LoVo (cell line): ENCODE measurements at places on chromosomes 2 and 18.
A peak's percentile ranks its signal among the peaks of the same experiment; 100 is the strongest.

- no peak for DNase-seq
Observed at GRCh38 chr2:106805716-106806115, 80.3 kb downstream of the ST6GAL2 start.

DNA sequence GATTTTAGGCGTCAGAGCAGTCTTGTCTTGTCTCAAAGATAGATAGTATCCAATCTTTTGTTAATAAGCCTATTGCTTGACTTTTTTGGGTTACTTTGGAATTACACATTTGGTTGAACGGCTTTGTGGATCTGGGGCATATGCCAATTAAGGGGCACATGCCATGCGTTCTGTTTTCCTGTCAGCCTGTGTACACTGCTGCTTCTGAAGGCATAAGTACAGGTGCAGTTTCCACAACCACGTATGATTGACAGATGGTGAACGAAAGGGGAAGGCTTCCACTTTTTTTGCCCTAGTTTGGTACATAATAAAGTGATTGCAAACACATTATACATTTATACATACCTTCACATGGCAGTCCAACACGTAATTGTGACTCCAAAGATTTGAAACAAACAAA is 102.3 kb downstream of the RAPH1 start:
- DNase-seq: no peak

DNA sequence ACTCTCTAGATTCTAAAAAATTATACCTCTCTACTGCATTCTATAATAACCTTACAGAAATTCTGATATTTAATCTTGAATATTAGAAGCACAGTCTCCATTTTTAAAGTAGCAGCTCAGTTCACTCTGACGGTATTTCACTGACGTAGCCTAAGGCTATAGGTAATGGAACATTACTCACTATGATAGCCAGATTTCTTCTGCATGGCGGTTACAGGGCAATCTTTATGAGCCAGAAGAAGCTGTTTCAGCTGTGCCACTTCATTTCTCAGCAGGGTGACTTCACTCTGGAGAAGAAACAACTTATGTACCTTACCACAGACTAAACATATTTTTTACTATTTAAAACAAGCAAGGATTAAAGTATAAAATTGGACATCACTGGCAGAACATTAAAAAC is 75.3 kb upstream of the CHN1 start:
- DNase-seq: no peak

DNA sequence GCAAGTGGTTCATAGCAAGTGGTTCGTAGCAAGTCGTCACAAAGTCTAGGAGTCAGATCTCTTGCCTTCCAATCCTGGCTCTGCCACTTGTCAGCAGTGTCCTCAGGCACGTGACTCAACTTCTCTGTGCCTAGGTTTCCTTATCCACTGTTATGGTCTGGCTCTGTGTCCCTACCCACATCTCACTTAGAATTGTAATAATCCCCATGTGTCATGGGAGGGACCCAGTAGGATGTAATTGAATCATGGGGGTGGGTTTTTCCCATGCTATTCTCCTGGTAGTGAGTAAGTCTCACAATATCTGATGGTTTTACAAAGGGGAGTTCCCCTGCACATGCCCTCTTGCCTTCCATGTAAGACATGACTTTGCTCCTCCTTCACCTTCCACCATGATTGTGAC is 51.8 kb upstream of the AP1S3 start:
- DNase-seq: no peak

DNA sequence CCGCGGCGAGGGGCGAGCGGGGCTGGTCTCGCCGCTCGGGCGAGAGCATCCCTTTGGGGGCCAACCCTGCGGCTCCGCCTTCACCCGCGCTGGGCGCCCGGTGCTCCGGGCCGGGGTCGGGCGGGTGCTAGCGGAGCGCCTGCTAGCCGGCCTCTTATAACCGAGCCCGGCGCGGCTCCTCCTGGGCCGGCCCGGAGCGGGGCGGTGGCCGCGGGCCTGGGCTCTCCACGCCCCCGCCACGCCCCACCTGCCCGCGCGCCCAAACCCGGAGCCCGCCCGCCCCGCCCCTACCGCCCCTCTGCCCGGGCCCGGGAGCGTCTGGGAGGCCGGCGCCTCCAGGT is at the start of gene FOXI3:
TSS of gene FOXI3 (minus strand) at position 129 of the 341 bp plus-strand sequence. CDS start 158 bp downstream, outside the sequence.
- no peak for DNase-seq

GRCh38 chr2:227772932-227773331 is 27.2 kb downstream of the SCYGR8 start:
- no peak for DNase-seq

DNA sequence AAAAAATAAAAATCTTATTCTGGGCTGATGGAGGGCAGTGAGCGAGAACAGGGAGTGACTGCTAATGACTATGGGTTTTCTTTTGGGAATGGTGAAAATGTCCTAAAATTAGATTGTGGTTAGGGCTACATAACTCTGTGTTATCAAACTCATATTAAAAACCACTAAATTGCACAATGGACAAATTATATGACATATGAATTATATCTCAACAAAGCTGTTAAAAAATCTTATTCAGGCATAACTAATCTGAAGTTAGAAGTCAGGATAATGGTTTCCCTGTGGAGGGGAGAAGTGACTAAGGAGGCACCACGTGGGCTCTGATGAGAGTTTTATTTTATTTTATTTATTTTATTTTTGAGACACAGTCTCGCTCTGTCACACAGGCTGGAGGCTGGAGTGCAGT is 32.1 kb upstream of the DPP4 start:
- no peak for DNase-seq

- DNase-seq: peak; percentile 89
Observed at GRCh38 chr18:267688-268552, at the start of gene THOC1. THOC1 (minus strand) TSS chr18:268047; CDS start chr18:268019, 28 bp downstream.
